Mucosa of descending colon (tissue), 3 donors: ENCODE measurements at places on chromosomes 12 and 14.

GRCh38 chr12:122086116-122086515, 7.6 kb downstream of the MLXIP start:
- peak; percentile 33 for DNase-seq

DNA sequence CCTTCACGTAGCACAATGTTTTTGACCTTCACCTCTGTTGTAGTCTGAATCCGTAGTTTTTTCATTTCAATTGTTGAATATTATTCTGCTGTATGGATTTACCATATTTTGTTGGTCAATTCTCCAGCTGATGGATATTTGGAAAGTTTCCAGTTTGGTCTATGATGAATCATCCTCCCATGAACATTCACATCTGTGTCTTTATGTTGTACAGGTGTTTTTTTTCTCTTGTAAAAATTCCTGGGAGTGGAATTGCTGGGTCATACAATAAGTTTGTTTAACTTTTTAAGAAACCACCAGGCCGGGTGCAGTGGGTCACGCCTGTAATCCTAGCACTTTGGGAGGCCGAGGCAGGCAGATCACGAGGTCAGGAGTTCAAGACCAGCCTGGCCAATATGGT, 36.7 kb upstream of the GNG2 start:
- no peak for DNase-seq

GRCh38 chr14:67004521-67004920, 184.7 kb upstream of the GARIN2 start:
- DNase-seq: no peak

GRCh38 chr12:1911598-1912575, 6.6 kb downstream of the CACNA2D4 start:
- no peak for DNase-seq

- no peak for DNase-seq
Measured at GRCh38 chr12:11624116-11624515, 25.4 kb upstream of the ETV6 start.

- no peak for DNase-seq
Measured at GRCh38 chr14:34711796-34712712, 2.3 kb downstream of the CFL2 start.

DNA sequence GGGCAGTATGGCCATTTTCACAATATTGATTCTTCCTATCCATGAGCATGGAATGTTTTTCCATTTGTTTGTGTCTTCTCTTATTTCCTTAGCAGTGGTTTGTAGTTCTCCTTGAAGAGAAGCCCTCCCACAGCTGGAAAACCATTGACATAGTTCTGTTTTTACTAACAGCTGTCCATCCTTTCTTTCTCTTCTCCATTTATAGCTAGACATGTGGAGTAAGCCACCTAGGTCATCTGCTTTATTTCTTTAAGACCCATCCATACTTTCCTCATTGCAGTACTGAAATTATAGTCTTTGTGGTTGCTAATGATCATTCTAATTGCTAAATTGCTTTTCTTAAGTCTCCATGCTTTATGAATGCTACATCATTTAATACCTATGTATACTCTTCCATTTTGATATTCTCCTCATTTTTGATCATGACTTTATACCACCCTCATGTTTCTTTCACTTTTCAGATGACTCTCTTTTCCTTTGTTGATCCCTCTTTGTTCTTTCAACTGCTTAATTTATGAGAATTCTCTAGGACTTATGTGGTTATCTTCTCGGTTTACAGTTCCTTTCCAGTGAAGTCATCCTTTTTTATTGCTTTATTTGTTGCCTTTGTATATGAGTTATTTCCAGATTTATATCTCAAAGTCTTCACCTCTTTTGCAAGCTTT, 114.2 kb downstream of the PCNX1 start:
- DNase-seq: no peak

DNA sequence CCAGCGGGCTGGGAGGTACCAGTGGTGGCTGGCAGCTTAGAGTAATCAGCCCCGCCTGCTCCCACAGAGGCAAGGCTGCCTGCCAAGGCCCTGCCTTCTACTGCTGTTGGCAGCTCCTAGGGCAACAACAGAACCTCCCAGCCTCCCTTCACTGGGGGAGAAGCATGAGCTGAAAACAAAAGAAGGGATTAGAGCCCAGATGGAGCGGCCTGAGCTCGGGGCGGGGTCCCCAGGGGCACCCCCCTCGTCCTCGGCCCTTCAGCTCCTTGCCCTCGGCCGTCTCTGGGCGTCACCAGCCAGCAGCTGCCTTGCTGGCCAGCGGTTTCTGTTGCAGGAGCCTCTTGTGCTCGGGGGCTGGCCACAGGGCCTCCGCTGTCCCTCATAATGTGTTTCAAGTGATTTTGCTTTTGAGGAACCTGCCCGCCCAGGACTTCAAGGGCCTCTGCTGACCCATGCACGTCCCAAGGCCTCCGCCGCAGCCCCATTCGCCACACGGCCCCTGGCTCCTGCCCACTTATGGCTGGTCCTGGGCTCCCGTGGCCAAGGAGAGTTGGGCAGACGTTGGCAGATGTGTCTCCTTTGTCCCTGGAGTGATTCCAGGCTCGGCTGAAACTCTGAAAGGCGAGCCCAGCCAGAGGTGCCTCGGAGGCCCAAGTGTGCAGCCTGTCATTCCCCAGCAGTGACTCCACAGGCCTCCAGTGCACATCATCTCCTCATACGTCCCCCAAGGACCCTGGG, 49.7 kb downstream of the PSMA6 start:
- DNase-seq: peak; percentile 97

- DNase-seq: no peak
Measured at GRCh38 chr14:78007160-78007559, 163.0 kb upstream of the NRXN3 start.

DNA sequence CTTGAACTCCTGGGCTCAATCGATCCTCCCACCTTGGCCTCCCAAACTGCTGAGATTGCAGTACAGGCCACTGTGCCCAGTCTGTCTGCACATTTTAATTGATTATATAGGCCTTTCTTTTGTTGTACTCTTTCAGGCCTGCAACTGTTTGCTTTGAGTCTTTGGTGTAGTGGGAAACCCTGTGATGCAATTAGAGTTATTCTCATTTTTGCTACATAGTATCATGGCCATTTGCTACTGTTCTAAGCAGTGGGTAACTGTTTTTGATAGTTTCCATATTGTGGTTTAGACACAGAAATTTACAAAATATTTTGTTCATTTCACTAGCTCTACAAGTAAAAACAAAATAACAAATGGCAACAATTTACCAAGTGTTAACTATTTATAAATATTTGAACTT, 6.3 kb upstream of the TUBA1B start:
- DNase-seq: no peak

- no peak for DNase-seq
Measured at GRCh38 chr12:99019798-99020197, 374.7 kb downstream of the APAF1 start.

- DNase-seq: no peak
Measured at GRCh38 chr12:72201457-72201856, 70.7 kb upstream of the TRHDE start.

- DNase-seq: peak; percentile 45
Measured at GRCh38 chr14:89720741-89721729, 233.5 kb downstream of the EFCAB11 start.

DNA sequence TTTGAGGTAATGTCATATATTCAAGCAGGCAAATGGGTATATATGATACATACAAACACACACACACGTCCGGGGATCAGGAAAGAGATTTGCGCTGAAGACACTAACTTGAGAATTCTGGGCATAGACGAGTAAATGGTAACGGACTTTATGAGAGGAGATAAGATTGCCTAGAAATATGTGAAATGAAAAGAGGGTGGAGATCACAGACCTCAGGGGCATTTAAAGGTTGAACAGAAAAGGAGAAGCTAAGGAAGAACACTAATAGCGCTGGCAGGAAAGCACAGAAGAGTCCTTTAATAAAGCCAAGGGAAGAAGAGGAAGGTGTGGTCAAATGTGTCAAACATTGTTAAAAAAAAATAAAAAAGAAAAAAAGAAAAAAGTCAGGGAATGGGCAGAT, 13.1 kb downstream of the CRY1 start:
- DNase-seq: no peak

DNA sequence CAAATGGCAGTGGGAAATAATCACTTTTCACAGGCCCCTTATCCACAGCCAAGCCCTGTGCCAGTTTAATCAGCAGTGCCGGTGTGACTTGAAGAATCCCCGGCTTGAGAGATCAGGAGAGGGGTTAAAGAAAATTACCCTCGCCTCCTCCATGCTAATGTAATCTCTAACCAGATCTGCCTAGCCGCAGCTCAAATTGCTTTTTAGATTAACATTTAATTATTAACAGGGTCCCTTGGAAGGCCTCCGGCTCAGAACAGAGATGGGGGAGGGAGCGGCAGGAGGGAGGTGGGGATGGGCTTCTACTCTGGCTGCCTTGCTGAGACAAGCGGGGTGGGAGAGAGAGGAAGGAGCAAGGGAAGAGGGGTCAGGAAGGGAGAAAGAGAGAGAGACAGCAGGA, 24.0 kb downstream of the FAM222A start:
- DNase-seq: no peak

DNA sequence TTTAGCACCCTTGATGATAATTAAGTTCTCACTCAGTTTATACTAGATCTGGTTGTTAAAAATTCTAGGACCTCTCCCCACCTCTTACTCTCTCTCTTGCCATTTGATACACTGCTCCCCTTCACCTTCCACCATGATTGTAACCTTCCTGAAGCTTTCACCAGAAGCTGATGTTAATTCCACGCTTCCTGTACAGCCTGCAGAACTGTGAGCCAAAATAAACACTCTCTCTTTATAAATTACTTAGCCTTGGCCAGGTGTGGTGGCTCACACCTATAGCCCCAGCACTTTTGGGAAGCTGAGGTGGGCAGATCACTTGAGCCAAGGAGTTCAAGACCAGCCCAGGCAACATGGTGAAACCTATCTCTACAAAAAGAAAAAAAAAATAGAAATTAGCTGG, 11.1 kb upstream of the HECTD4 start:
- no peak for DNase-seq

DNA sequence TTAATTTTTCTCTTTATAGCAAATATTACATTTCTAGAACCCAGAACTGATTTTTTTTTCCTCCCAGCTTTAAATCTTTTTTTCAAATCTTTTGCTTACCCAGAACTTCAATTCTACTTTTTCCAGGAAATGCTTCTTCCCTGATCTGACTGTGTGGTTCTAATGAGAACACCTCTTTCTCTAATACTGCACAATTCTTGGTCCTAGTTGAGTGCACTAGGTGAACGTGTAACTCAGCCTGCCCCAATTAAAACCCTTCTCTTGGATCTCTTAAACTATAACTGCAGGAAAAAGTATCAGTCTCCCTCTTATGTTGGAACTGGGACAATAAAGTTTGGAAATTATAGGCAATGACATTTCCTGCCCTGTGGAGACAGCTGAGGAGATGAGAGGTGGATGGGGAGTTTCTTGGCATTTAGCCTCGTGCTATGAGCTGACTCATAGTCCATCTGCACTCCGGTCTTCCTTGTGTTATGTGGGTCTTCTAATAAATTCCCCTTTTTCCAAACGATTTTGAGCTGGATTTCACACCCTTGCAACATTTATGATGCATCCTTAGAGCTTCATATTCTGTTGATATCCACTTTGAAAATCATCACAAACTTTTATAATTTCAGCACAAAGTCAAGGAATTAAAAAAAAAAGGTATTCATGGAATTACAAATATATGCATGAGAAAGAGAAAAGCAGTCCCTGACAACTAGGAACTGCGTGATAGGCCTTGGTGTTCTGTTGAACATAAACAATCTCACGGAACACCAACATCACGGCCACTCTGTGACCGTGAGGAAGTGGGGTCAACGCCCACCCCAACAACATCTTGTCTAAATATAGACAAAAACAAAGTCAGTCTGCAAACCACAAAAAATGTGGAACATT, 52.4 kb downstream of the BRMS1L start:
- DNase-seq: no peak

- no peak for DNase-seq
Measured at GRCh38 chr12:101455685-101456084, 19.5 kb upstream of the SPIC start.

- no peak for DNase-seq
Measured at GRCh38 chr14:50106178-50106577, 10.2 kb downstream of the VCPKMT start.

DNA sequence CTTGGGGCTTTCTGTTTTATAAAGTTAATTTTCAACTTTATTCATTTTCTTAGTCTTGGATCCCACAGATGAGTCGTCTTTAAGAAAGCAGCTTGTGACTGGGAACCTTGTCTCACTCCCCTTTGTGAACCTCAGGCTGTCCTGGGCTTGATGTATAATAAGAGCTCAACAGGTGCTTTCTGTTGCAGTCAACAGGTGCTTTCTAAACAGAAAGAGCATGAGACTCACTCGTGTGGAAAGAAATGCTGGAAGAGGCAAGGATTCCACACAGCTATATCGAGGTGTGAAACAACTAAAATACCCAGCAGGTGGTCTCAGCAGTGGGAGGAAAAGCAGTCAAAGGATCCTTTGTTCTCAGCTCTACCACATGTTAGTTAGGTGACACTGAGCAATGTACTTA, 398.9 kb downstream of the EGLN3 start:
- no peak for DNase-seq

DNA sequence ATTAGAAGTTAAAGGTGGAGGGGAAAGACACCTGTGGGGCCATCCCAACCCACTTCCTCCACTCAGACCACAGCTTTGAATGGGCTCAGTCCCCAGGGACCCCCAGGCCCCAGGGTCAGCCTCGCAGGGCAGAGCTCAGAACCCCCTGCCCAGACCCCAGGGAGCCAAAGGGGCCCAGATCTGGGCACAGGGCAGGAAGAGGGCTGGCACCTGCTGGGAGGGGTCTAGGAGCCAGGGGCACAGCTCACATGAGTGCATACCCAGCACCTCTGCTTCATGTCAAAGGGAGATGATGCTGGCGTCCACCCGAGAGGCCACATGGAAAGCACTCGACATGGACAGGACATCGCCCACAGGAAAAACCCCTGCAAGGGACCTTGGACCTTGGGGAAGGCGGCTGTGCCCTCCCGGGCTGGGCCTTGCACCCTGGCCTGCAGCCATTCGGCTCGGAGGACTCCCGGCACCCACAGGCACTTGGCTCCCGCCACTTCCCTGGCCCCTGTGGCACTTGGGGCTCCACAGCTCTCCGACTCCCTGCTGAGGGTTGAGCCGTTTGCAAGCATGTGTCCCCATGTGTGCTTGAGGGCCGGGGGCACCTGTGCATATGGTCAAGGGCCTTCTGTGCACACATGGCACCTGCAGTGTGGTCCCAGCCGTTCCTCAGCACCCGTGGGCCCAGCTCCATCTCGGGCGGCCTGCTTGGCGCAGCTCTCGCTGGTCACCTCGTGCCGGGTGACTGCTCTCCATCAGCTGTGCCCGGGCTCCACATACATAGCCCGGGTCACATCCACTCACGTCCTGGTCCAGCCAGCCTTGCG, 7.8 kb upstream of the AMN start:
- peak; percentile 43 for DNase-seq

- DNase-seq: no peak
Measured at GRCh38 chr14:97718886-97719442, 921.8 kb downstream of the VRK1 start.
